B cell (primary cell): ENCODE measurements at places on chromosomes 6 and 20. TPM values are rescaled to one million over a fixed set of nuclear protein-coding genes. Genes with fewer than 3 reads are reported as not detected.

Gene NKX2-2
- not detected in 2 replicates for total RNA-seq

Gene SLC22A2
- total RNA-seq = not detected in 2 replicates

Gene OR2B6
- total RNA-seq = not detected in 2 replicates

DNA sequence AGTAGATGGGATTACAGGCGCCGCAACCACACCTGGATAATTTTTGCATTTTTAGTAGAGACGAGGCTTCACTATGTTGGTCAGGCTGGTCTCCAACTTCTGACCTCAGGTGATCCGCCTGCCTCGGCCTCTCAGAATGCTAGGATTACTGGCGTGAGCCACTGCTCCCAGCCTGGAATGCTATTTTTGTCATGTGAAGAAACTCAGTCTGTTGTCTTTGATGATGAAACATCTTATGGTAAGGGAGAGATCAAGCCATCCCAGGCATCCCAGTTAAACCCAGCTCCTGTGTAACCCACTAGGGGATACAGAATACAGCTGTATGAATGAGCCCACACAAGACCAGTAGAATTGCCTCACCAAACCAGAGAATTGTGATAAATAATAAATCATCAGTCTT is 83.6 kb upstream of the RBM24 start:
- DNase-seq = no peak

GRCh38 chr20:63248835-63249591 is 5.2 kb downstream of the NKAIN4 start:
- DNase-seq = no peak
